ENCODE measurements at places on chromosomes 4 and X.

DNA sequence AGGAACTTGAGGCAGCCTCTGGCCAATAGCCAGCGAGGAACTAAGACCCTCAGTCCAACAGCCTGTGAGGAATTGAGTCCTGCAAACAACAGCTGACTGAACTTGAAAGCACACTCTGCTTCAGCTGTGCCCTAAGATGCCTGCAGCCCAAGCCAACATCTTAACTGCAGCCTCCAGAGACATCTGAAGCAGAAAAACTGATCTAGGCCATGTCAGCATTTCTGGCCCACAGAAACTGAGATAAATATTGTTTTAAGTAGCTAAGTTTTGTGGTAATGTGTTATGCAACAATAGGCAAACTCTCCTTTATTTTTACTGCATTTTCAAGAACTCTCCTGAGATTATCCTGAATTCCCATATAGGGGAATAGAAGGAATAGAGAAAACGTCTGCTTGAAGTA lies 24.4 kb upstream of the PIGA start:
- DNase-seq: no peak

GRCh38 chrX:22686138-22686541 lies 313.6 kb upstream of the DDX53 start:
- DNase-seq: no peak

DNA sequence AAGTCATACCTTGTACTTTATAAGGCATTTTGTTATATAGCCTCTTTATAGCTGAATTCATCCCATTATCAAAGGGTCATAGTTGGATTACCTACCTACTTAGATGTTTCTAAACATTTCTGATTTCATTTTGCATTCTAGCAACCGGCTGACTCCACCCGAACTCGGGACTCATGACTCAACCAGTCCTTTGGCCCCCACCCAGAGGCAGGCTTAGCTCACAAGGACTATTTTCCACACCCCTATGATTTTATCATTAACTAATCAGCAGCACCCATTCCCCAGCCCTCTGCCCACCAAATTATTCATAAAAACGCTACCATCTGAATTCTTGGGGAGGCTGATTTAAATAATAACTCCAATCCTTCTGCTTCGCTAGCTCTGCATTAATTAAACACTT lies 79.9 kb upstream of the EGFL6 start:
- DNase-seq: no peak

DNA sequence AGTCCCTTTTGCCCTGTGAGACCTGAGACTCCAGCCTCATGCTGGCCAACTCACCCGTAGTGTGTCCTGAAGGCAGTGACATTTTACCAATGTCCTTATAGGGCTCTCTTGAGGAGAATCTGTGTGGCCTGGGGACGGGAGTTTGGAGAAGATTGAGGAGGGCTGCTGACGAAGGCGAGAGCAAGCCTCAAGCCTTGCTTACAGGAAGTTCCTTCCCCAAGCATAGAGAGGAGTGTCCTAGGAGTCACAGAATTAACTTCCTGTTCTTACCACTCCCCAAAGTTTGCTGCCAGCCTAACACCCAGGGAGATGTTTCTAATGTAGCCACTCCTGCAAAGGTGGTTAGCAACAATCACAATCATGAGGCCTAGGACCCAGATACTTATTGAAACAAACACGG lies at the start of gene NXF3:
TSS of gene NXF3 (minus strand) at position 202 of the 400 bp plus-strand sequence. CDS start at position 82, 120 bp downstream.
- no peak for DNase-seq

DNA sequence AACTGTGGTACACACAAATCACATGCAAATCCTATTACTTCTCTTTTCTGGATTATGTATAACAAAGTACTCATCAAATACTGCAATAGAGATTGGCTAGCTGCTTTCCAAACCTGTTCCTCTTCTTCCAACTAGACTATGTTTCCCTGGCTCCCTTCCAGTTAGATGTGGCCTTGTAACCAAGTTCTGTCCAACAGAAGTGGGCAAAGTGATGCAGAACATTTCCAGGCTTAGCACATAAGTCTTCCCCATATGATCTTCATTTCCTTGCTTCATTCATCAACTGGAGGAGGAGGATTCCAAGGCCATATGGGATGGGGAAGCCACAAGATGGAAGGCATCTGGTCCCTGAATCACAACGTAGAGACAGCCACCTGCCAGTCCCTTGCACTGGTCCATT lies 8.0 kb downstream of the SLC9A7 start:
- DNase-seq: no peak

DNA sequence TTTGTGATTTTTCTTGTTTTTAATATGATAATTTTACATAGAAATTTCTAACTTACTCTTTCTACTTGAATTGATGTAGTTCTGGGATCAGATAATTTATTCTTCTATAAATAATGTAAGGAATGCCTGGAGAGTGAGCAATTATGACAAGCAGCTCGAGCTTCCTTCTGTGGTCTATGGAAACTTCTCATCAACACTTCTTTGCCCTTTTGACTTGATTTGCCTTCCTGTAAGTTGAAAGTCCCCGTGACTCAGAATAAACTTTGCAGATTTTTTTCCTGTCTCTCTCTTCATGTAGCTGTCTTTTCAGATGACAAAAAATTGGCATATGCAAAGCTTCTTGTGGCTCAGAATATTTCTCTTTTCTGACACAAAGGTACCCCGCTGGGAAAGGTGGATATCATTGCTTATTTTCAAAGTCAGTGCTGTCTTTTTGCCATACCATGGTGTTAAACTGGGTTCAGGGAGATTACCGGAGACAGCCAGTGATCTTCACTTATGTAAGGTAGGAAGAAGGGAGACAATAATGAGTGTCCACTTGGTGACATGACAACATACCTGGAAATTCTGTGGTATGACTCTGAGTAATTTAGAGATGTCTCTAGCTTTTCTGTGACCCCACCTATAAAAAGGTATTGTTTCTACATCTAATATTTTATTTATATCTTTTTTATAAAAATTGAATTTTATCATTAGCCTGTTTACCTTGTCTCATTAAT lies 278.6 kb upstream of the GNPDA2 start:
- no peak for DNase-seq

DNA sequence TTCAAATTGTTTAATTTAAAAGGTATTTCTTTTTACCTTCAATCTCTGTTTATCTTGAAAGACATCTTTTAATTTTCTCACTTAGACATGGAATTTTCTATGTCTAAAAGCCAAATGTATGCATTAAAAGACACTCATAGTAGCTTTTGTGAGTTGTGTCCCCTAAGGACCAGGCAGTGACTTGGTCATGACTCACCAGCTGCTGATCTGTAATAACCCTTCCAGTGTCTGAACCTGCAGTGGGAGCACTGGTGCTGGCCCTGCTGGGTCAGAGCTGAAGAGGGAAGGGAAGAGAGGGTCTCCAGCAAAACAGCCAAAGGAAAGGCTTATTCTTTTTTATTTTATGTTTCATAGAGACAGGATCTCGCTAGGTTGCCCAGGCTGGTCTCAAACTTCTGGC lies 31.1 kb upstream of the SH3D19 start:
- no peak for DNase-seq

- no peak for DNase-seq
These were observed 43.5 kb upstream of the SLC25A31 start for GRCh38 chr4:127686658-127687057.

GRCh38 chrX:86910602-86911311 lies 606.8 kb upstream of the KLHL4 start:
- DNase-seq: no peak

GRCh38 chr4:107691378-107691777 lies 28.7 kb downstream of the PAPSS1 start:
- no peak for DNase-seq

- no peak for DNase-seq
These were observed 233.5 kb downstream of the SCFD2 start for GRCh38 chr4:53132132-53132891.

GRCh38 chrX:45755703-45756102 lies 555.0 kb upstream of the DIPK2B start:
- DNase-seq: no peak

Measured in stimulated activated CD4-positive, alpha-beta T cell treated with anti-CD3 and anti-CD28 coated beads, Interleukin-15, amount 100 ng/mL, for 48 hours (primary cell).